Common myeloid progenitor, CD34-positive (primary cell): ENCODE measurements at places on chromosomes 4 and X.
A peak's percentile ranks its signal among the peaks of the same experiment; 100 is the strongest.

DNA sequence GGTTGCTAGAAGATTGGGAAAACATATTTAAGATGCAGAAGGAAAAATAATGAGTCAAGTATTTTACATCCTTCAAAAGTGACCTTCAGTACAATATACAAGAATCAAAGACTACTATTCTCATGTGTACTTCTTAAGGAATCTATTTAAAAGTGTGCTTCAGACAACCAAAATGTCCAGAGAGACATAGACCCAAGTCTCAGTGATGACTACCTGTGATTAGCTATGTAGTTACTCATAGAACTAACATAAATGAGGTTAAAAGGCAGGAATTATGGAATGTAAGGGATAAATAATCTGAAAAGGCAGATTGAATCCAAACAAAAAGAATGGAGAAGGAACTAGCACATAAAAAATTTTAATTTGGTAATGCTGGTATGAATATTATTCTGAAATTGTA lies 634.7 kb upstream of the FAM241A start:
- DNase-seq: no peak

DNA sequence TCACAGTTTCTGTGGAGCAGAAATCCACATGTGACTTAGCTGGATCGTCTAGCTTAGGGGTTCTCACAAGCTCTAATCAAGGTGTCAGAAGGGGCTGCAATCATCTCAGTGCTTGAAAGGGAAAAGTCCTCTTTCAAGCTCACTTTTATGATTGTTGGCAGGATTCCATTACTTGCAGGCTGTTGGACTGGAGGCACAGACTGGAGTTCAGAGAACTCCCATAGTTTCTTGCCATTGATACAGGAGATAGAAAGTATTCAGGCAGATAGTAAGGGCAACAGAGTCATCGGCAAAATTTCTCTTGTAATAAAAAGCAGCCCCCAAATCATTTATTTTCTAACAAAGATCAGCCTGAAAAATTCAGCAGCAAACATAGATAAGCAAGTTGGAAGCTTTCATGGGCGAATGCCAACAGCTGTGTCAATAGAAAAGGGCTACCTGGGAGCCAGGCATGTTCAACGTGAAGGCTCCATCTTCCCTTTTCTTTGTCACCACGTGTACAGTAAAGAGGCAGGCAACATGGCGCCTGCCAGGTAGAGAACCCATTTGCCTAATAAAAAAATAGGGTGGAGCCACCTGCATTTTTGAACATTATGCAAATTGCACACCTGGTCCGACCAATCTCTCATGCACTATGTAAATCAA lies 64.4 kb downstream of the CXCL13 start:
- no peak for DNase-seq

DNA sequence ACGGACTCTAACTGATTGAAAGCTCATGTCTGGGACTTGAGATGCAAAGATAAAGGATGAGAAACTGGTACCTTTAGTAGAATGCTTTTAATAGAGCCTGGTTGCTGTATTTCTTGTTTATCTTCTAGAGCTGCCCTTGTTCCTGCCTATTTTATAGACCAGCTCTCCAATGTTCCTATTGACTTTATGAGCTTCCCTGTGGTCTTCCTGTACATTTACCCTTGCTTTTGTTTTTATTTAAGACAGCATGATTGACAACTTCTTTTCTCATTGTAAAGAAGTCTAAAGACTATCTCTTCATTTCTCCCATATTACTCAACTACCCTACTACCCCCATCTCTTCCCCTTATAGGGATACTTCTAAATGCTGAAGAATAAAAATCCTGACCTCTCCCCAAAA lies 174.7 kb downstream of the UGT8 start:
- no peak for DNase-seq

DNA sequence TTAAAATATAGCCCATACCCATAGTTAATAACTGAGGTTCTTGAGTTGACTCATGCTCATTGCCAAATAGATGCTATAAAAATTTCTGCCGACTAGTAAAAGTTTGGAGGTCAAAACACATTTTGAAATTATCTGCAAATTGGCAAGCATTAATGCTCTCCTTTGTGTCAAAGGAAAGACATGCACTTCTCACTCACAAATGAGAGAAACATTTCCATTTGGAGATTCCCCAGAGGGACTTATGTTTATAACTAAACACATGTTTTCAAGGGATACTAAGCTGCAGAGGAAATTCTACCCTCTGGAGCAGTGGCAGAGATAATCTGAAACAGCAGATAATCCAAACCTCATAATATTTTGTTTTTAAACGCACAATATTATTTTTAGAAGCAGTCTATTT lies 45.7 kb upstream of the CCDC160 start:
- no peak for DNase-seq

- no peak for DNase-seq
Measured at GRCh38 chr4:160514126-160514525, 1411.2 kb downstream of the RAPGEF2 start.

- DNase-seq: no peak
Measured at GRCh38 chr4:25271866-25272265, 38.0 kb downstream of the PI4K2B start.

GRCh38 chr4:184722798-184723197 lies 11.1 kb downstream of the CENPU start:
- no peak for DNase-seq

GRCh38 chr4:183907871-183908683 lies 3.0 kb downstream of the STOX2 start:
- DNase-seq: peak; percentile 8

- peak; percentile 1 for DNase-seq
Measured at GRCh38 chr4:20195071-20195885, 56.4 kb upstream of the SLIT2 start.

GRCh38 chrX:9166584-9166944 lies 132.6 kb upstream of the FAM9B start:
- DNase-seq: no peak

DNA sequence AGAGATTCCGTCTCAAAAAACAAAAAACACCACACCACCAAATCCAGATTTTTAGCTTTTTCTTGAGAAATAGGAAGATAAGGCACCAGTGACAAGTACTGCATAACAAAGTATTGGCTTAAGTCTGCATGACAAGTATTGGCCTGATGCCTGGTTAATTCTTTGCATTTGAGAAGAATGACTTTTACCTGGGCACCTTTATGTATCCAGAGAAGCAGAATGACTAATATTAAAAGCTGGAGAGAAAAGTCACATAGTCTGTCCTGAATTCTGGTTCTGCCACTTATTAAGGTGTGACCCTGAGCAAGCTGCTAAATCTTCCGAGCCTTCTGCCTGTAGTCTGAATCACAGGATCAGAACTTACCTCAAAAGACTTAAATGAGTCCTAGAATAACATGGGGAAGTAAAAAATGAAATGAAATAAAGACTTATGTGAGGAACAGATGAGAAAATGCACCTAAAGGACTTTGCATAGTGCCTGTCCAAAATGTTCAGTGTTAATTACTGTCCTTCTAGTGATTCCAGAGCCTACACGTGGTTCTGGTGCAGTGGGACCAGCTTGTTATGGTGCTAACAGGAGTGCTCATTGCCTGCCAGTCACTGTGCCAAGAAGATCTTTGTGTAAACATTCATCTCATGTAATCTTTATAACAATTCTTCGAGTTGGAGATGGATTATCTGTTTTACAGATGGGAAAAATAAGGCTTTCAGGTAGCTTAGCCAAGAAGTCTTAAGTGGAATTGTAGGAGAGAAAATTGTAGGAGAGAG lies 31.6 kb downstream of the UGDH start:
- no peak for DNase-seq

DNA sequence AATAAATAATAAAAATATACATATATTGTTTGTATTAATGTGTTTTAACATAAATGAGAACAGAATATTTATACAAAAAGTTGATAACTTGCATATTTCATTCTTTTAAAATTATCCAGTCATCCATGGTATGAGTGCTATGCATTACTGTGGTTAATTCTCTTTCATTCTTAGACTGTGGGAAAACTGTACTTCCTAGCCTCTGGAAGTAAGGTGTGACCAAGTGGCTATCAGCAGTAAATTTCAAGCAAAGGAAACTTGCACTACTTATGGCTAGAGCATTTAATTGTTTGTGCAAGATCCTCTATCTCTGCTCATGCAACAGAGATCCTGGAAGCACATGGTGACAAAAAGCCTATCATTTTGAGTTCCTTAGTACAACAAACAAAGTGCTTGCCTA lies 1054.5 kb upstream of the PABPC4L start:
- DNase-seq: no peak

DNA sequence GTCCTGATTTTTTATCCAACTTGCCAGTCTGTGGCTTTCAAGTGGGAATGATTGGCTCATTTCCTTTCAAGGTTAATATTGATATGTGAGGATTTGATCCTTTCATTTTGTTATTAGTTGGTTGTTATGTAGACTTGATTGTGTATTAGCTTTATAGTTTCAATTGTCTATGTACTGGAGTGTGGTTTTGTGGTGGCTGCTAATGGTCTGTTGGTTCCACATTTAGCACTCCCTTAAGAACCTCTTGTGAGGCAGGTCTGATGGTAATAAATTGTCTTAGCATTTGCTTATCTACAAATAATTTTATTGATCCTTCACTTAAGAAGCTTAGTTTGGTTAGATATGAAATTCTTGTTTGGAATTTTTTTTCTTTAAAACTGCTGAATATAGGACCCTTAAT lies 190.6 kb downstream of the CPXCR1 start:
- DNase-seq: no peak

- DNase-seq: peak; percentile 50
Measured at GRCh38 chrX:39212456-39212855, 411.2 kb downstream of the MID1IP1 start.

GRCh38 chr4:102598086-102598761 lies 97.1 kb downstream of the NFKB1 start:
- DNase-seq: no peak

DNA sequence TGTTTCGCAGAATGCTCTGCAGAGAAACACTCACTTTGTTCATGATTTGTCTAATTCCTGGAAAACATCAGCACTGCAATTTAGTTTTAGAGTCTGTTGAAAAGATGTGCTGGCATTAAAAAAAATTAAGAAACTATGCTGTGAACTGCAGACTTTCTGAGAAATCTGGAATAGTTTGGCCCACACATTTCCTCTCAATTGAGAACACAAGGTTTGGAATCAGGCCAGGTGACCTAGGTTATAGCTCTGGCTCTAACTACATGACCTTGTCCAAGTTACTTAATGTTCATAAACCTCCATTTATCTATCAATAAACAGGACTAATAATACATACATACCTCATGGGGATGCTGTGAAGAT lies 61.4 kb upstream of the ENPEP start:
- no peak for DNase-seq
